Activated T-cell treated with anti-CD3 and anti-CD28 coated beads, Interleukin-2, amount 50 U/mL, for 24 hours (primary cell): ENCODE measurements at places on chromosomes 11 and 22.

DNA sequence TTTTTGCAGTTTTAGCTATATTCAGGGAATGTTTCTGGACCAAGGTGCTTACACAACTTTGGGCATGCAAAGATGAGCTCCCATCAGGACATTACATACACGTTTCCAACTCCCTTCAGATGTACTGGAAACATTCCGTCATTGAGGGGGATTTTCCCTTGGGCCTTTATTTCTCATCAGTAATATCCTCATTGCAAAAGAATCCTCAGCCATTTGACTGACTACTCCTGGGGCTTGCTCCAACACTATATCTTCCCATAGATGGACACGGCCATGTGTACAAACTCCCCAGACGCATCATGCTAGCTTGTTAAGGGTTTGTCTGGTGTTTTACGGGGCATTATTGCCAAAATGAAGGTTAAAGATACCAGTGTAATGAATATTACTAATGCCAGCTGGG, 59.3 kb upstream of the NUP160 start:
- no peak for DNase-seq

DNA sequence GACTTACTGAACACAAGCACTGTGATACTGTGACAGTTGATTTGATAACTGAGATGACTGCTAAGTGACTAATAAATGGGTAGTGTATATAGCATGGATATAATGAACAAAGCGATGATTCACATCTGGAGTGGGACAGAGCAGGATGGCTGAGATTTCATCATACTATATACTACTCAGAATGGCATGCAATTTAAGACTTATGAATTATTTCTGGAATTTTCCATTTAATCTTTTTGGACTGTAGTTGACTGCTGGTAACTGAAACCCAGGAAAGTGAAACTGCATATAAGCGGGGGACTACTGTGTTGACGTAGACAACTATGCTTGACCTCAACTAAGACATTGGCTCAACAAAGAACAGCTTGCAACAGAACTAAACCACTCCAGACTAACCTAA, 20.0 kb upstream of the NUCB2 start:
- no peak for DNase-seq

DNA sequence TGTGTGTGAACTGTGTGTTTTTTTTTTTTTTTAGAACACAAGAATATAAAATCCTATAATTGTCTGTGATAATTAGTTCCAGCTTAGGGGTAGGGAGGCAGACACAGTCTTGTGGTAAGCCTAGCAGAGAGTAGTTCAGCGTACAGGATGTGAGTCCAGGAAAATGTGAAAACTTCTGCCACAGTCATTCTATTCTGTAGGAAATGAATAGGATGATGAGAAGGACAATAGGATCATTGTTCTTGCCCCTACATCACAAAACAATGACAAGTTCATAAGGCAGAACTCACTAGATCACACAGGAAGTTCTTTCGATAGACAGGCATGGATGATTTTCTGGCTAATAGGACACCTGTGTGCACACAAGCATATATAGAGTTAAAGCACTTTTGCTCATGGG, 132.2 kb downstream of the NAV2 start:
- no peak for DNase-seq

DNA sequence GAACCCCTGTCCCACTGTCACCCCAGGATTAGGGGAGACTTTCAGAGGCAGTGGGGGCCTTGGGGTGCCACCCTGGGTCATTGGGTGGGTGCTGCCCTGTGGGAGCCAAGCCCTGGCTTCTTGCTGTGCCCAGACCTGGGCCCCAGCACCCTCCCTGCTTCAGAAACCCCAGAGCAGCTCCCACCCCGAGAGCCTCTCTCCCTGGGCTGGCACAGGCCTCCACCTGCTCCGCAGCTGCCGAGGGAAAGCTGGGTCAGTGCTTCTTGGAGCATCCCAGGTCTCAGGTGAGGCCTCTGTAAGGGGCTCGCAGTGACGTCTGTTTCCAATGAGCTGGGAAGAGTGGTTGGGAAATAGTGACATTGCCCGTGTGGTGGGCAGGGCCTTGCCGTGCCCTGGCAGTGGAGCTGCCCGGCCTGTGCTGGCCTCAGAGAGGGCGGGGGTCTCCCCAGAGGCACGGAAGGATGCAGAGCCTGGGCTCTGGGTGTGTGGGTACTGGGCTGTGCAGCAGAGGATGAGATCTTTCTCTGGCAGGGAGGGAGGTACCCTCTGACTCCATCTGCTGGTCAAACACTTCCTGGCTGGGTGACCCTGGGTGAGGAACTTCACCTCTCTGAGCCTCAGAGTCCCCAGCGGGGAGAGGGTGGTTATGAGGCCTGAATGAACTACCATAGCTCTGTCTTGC, 23.0 kb downstream of the C22orf23 start:
- no peak for DNase-seq

DNA sequence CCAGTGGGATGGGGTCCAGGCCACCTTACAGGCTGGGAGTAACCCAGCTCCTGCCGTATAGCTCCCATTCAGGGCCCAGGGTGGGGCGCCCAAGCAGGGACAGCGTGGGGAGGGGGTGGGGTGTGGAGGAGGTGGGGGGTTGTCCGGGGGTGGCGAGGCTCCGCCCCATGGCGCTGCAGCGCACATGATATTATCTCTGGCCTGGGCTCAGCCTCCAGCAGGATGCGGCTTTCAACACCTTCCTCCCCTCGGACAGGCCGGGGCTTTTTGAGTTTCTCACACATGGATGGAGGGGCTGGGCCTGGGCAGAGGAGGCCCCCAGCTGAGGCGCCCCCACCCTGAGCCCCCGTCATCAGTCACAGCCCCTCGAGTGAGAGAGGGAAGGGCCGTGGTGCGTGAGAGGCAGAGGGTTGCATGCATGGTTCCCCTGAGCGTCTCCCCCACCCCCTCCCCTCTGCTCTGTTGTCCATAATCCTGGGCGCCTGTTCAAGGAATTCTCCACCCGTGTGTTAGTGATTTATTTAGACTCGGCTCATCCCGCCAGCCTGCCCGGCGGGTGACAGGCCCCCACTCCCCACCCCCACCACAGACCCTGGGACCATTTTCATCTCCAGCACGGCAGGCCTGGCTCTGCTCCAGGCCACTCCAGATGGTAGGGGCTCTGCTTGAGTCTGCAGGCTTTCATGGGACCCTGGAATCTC, 44.9 kb downstream of the WNT11 start:
- no peak for DNase-seq

GRCh38 chr11:115407496-115407895, 96.7 kb downstream of the CADM1 start:
- DNase-seq, result no peak
